ENCODE measurements at places on chromosomes 3 and 15. TPM values are rescaled to one million over a fixed set of nuclear protein-coding genes. Genes with fewer than 3 reads are reported as not detected.

Gene ATP10A
- 4.4 TPM for total RNA-seq

Gene ACTC1
- total RNA-seq, result 0.08 TPM

Gene IL5RA
- total RNA-seq, result not detected

Gene UMPS
- total RNA-seq, result 22.8 TPM

Gene CTXN2
- not detected for total RNA-seq

Gene CPB1
- total RNA-seq, result not detected

Gene SAMMSON
- not detected for total RNA-seq

Gene SGO1
- total RNA-seq, result 1.7 TPM

Gene ST8SIA2
- not detected for total RNA-seq

Gene H1-8
- not detected for total RNA-seq

Gene MYO5C
- total RNA-seq, result under 0.01 TPM

Gene EOMES
- total RNA-seq, result not detected

Gene OSBPL10
- total RNA-seq, result 12.9 TPM

Gene LMLN
- 4.0 TPM for total RNA-seq

Gene MLF1
- total RNA-seq, result 8.6 TPM

Gene SLC26A6
- total RNA-seq, result 19.7 TPM

Gene DOCK3
- total RNA-seq, result 0.12 TPM

Gene RLBP1
- not detected for total RNA-seq

Gene NT5DC2
- 95.5 TPM for total RNA-seq

Gene GOLGA6D
- not detected for total RNA-seq

Gene CAMK1
- total RNA-seq, result 36.4 TPM

Gene ADGRG7
- 0.12 TPM for total RNA-seq

Gene ZNF717
- 13.9 TPM for total RNA-seq

Gene DZIP1L
- 20.0 TPM for total RNA-seq

Gene CPEB1
- total RNA-seq, result 1.7 TPM

Gene PRICKLE2
- 17.1 TPM for total RNA-seq

Gene FEZF2
- not detected for total RNA-seq

Gene BFSP2
- not detected for total RNA-seq

Gene C3orf85
- not detected for total RNA-seq

Gene TMEM45A
- 56.3 TPM for total RNA-seq

Gene ARHGEF26
- 0.12 TPM for total RNA-seq

Gene OCA2
- not detected for total RNA-seq

Gene TMEM212
- not detected for total RNA-seq

Gene OR5K2
- total RNA-seq, result not detected

Gene CHRNA5
- total RNA-seq, result 0.53 TPM

Gene CGNL1
- total RNA-seq, result 0.59 TPM

Gene PRSS50
- not detected for total RNA-seq

Gene HYKK
- total RNA-seq, result 0.70 TPM

Gene ZNF660
- 1.9 TPM for total RNA-seq

Gene RPLP1
- 77.6 TPM for total RNA-seq

Gene PLIN1
- total RNA-seq, result 0.15 TPM

Gene LRTM1
- total RNA-seq, result not detected

Gene SPINK8
- total RNA-seq, result not detected

Gene UROC1
- not detected for total RNA-seq

Gene ULK3
- 4.4 TPM for total RNA-seq

Gene DAPK2
- total RNA-seq, result 8.1 TPM

Gene CACNA2D3
- 0.59 TPM for total RNA-seq

Gene OR5H15
- total RNA-seq, result not detected

Gene ZNF710
- total RNA-seq, result 5.5 TPM

Gene FBXL22
- total RNA-seq, result not detected

Gene ZDHHC19
- not detected for total RNA-seq

Gene ZPLD1
- not detected for total RNA-seq

Gene RAP2B
- 38.8 TPM for total RNA-seq

Gene SIDT1
- not detected for total RNA-seq

Gene PP2D1
- total RNA-seq, result not detected

Gene CYP1A2
- not detected for total RNA-seq

Gene DCLK3
- not detected for total RNA-seq

Measured in smooth muscle cell of the coronary artery (primary cell).